ENCODE measurements at places on chromosomes 16 and 17.
A peak's percentile ranks its signal among the peaks of the same experiment; 100 is the strongest.

DNA sequence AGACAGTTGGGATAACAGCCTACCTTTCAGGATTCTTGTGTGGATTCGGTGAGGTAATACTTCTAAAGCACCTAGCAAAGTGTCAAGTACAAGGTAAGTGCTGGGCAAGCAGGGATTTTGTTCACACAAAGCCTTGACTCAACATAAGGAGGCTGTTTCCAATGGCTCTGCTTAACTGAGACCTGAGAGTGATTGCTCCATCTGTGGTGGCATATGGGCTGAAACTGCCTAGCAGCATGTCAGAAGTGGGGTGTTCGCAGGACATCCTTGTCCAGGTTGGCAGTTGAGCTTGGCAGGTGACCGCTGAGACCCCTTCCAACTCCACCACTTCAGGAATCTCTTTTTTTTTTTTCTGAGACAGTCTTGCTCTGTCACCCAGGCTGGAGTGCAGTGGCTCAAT is 19.8 kb downstream of the IL4R start:
- DNase-seq = no peak

- no peak for DNase-seq
Measured at GRCh38 chr17:77907497-77908461, 50.7 kb upstream of the TNRC6C start.

DNA sequence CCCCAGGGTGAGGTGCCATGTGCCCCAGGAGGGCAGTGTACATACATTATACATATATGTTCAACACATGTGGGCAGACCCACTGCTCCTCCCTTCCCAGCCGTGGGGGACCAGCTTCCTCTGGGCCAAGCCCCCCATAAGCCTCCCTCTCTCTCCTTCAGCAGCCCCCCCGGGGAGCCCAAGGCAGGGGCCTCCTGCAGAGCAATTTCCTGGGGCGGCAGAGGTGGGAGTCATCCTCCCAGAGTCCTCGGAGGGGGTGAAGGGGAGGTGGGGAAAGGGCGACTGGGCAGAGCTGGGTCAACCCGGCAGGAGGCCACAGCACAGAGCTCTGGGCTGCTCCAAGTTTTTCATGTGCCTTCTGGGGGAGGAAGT is 235.1 kb downstream of the ZNF423 start:
- DNase-seq = no peak

GRCh38 chr16:15483857-15484256 is 49.5 kb downstream of the BMERB1 start:
- no peak for DNase-seq

- no peak for DNase-seq
Measured at GRCh38 chr17:4368341-4368740, 1.9 kb upstream of the UBE2G1 start.

DNA sequence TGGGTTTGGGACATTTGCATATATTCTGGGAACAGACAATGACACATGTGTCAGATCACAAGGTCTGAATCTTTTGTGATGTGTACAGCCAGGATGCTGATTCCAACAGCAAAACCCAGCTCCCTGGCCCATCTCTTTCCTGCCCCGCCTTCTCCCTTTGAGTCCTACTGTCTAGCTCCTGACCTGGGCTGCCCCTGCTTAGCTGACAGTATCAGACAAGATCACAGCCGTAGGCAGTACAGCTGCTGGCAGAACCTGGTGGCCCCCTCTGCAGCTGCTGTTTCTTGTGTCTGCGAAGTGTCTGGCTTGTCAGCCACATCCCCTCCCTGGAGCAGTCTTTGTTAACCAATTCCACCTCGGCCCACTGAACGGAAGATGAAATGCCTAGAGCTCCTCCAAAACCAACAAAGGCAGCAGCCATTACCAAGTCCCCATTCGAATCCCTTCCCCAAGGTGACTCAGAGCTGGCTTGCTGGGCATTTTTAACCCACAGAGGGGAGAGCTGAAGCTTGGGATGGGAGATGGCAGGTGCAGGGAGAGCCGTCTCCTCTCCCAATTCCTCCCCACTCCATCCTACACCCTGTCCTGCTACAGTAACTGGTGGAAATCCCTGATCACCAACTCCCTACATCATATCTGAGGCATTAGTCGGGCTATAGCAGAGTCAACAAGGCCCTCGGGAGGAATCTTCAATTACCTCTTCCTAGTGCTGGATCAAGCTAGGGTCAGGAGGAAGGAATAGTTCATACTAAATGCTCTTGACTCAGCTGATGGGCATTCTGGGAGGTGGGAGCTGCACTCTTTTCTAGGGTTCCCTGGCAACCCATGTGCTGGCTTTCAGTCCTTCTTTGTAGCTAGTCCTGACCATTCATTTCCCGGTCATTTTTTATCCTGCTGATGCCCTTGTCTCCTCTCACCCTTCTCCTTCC is 5.8 kb downstream of the PIPOX start:
- DNase-seq = no peak

- peak; percentile 96 for DNase-seq
Measured at GRCh38 chr17:81871387-81872230, 472 bp upstream of the ARHGDIA start.

- no peak for DNase-seq
Measured at GRCh38 chr17:31594416-31594815, 202.9 kb downstream of the RAB11FIP4 start.

DNA sequence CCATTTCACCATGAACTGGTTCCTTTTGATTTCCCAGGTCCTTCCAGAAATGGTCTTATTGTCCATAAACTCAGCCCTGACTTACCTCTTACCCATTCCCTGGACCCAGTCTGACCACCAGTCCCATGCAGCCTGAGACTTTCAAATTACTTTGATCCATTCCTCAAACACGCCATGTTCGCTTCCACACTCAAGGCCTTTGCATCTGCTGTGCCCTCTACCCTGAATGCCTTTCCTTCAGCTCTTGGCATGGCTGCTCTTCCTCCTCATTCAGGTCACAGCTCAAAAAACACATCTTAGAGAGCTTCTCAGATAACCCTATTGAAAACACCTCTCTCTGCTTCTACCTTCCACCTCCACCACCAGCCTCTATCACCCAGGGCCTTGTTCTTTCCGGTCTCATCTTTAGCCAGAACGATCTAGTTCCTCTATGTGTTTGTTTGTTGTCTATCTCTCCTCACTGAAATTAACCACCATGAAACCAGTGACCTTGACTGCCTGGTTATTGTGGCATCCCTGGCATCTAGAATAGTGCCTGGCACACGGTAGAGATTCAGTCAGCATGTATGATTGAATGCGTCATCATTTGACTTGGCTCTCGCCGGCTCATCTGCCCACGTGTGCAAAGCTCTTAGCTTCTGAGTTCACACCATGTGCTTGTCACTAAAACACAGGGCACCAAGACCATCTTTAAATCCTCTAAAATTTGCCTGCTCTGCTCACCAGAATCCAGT is 12.8 kb downstream of the CRYM start:
- no peak for DNase-seq

- DNase-seq = no peak
Measured at GRCh38 chr16:11015076-11015475, 70.7 kb downstream of the CLEC16A start.

DNA sequence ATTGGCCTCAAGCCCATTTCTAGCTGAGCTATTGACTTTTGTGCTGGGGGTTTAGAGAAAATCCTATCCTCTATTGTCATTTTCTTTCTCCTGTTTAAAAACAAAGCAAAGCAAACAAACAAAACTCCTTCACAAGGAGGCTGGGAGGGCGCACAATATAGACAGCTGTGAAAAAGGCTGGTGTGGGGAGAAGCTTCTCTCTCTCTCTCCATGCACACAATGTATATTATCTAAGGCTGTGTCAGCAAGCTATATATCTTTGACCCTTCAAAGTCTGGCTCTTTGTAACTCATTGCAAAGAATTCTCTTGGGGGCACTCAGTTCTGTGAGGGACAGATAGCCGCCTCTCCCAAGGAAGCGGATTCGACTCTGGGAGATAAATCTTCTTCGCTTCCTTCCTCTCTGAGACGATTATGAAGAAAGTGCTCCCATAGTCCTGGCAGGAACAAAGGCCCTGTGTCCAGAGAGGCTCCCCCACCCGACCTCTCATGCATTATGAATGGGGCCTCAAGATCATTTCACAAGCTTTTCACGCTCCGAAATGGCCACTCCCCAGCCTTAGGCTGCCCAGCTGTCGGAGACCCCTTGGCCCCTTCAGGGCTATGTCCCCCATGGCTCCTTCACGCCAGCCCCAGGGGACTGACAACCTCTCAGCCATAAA is 33.2 kb upstream of the MEAK7 start:
- peak; percentile 59 for DNase-seq

- DNase-seq = no peak
Measured at GRCh38 chr17:204427-205147, 23.1 kb upstream of the DOC2B start.

DNA sequence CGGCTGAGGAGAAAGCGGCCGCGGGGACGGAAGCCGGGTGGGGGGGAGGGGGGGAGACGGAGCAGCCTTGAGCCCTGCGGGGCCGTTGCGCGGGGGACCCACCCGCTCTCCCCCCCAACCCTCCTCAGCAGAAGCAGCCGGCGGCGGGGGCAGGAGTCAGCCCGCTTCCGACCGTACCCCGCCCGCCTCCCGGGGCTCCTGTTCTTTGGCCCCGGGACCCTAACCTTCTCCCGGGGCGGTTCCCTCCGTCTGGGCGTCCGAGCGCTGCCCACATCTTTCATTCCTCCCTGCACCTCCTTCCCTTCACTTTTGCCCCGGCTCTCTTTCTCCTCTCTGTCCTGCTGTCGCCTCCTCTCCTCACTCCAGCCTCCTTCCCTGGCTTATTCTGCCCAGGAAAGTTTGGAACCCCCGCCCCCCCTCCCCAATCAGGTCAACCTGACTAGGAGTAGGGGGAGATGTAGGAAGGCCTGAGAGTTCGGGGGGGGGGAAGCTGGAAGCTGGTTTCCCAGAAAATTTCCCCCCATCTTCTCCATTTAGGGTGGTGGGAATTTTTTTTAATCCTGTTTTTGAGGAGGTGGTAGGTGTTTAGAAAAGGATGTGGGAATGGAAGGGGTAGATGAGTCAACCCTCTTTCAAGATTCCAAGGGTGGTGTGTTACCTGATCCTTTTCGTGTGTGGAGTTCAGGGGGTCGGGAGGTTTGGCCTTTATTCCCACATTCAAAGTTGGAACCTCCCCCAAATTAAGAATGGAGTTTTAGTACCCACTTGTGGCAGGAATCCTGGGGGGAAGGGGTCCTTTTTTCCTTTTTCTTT is 427 bp upstream of the NLK start:
- DNase-seq = no peak

DNA sequence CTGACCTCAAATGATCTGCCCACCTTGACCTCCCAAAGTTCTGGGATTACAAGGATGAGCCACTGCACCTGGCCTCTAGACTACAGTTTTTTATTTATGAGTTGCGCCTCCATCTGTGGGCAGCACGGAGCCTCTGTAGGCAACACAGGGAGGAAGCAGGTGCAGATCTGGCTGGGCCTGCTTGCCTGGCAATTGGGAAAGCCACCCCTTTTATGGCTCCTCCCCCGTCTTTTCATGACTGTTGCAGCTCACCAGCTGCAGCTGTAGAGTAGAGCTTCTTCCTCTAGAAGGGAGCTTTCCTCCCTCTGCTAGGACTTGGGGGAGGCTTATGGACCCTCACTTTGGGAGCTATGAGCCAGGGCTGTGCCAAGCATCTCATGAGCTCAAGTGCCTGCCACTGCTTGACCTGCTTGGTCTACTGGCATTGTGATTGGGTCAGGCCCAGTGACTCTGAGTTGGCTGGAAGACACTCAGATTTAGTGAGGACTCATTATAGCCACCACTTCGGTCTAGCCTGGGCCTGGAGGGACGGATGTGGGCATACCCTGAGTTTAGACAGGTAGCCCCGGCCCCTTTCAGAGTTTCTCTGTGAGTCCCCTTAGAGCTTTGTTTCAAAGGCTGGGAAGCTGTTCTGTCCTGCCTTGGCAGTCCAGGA is 6.9 kb upstream of the SLC7A6 start:
- DNase-seq = peak; percentile 87

GRCh38 chr17:66331038-66331816 is 28.8 kb downstream of the PRKCA start:
- DNase-seq = peak; percentile 43

DNA sequence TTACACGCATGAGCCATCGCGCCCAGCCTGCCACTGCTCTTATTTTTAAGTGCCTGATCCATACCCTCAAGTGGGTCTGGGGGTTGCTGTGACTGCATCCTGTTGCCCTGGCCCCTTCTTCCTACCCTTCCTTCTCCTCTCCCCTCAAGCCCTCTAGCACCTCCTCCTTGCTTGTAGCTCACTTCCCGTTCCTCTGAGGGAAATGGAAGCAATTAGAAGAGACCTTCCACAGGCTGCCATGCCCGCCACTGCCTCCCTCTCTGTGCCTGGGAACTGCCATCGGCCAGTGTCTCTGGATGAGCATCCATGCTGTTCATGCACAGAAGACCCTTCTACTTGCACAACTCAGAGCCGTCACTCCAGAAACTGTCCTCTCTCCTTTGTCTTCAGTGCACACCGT is 10.6 kb upstream of the TFAP4 start:
- DNase-seq = no peak

DNA sequence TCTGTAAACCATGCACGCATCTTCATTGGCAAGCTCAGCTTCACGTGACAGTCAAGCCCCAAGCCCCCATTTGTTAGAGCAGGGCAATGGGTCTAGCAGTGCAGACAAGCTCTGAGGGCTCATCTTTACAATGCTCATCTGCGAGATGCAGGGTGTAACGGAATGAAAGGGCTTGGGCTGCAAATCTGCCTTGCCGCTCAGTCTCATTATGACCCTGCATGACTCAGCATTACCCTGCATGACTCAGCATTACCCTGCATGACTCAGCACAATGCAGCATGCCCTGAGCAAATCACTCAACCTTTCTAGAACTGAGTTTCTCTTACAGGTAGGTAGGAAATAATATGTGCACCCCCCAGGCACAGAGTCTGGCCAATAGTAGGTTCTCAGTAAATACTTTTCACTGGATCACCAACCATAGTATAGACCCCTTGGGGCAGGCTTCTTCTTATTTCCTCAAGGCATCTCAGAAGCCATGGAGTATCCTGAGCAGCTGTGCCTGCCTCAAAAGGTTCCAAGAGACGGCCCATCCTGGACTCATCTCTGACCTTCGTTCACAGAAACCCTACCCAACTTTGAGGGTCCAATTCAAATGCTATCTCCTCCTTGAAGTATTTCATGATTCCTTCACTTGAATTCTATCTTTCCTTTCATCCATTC is 391.3 kb upstream of the CDH5 start:
- peak; percentile 36 for DNase-seq

DNA sequence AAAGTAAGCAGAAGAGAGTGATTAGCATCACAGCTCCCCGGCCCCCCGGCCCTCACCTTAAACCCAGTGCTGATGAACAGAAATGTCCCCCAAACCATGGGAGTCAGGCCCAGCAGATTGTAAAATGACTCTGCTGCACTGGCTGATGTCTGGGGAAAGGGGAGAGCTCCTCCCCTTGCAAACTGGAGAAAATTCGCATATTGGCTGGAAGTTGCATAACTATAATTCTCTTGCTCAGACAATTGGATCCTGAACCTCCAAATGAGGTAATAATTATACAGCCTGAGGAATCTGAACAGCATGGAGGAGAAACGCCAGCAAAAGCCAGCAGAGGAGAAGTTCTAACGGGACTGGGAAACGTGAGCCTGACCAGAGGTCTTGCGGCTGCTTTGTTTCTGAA is 109.7 kb downstream of the C16orf95 start:
- DNase-seq = no peak

DNA sequence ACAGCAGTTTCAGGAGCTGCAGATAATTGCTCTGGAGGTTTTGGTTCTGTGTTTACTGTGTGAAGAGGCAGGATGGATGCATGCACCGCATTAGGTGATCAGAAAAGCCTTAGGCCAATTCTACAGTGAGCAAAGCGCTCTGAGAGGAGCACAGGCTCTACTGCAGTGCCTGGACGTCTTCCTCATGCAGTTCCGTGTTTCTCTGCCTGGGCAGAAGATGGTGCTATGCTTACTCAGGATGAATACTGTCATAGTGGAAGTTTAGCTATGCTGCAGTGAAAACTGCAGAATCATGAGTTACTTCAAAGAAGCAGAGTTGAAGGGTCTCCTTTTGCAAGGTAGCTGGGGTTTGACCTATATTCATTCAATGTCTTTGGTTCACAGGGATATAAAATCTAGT is 1012.4 kb downstream of the KCNJ18 start:
- no peak for DNase-seq
